ENCODE measurements at places on chromosomes 6 and 20.
A peak's percentile ranks its signal among the peaks of the same experiment; 100 is the strongest.

DNA sequence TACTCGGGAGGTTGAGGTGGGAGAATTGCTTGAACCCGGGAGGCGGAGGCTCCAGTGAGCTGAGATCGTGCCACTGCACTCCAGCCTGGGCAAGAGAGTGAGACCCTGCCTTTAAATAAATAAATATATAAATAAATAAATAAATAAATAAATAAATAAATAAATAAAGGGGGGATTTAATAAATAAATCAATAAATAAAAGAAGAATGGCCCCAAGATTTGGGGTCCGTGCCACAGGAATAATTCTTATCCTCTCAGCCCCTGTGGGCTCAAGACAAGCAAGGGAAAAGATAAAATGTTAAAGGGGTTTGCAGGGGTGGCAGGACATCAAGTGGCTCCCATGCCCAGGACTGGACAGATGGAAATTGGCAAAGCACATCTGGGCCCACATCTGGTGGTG, 31.2 kb upstream of the MDFI start:
- no peak for DNase-seq

DNA sequence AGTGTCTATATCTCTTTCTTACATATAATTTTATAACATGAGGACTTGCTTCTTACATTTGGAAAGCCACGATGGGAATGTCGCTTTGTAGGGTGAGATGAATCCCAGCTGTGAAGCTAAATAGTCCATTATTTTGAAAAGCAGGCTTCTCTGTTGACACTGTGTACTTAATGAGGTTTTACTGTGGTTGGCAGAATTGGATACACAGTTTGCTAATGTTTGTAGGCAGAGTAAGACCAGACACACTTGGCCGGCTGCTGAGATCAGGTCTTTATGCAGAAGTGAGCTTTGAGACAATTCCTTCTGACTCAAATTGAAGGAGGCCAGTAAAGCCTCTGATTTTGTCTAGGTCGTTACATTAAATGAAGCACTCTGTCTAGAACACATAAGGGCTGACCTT, 93.0 kb downstream of the NDUFAF5 start:
- DNase-seq = no peak

DNA sequence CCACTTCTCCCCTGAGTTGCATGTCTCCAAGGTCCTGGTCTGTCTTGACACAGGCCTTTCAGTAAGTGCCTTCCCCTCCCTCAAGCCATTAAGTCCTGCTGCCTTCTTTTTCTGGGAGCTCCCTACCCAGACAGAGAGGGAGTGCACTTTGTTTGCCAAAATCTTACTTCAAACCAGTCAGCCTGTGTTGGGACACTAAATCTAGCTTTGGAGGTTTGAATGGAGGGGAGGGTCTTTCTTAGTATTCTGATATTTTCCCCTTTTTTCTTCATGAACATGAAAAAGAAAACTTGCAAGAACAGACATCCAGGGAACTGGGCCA, 170.7 kb upstream of the PMEPA1 start:
- no peak for DNase-seq

GRCh38 chr6:34445313-34445860, 19.5 kb upstream of the RPS10 start:
- DNase-seq = no peak

DNA sequence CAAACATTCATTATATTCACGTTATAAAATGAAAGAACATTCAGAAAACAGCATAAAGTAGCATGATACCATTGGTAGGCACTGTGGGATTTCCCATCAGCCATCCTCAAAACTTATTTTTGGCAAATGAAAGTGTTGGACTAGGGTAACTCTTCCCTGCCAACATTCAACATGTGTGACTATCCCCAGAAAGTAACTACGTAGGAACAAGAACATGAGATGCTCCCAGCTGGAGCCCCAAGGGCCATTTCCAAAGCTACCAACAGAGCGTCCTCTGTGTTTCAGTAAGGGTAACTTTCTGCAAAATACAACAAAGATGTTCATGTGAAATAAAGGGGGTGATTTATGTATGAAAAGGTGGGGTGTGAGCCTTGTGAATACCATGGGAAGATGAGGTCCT, 28.4 kb upstream of the PTPN1 start:
- no peak for DNase-seq

DNA sequence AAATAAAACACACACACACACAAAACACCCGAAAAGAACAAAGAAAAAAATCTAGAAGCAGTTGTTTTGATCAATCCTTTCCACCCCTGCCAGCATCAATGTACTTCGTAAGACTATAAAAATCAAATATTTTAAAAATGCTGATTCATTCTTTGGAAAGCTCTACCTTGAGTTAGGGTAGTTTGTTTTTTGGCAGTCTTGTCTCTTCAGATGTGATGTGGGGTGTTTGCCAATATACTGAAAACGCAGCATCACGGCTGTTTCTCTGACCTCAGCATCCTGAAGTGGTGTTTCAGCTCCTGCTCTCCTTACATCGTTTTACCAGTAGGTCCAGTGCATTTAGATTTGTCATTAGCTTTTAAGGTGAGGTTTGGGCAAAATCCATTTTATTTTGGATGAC, 526.0 kb downstream of the UTRN start:
- DNase-seq = no peak

DNA sequence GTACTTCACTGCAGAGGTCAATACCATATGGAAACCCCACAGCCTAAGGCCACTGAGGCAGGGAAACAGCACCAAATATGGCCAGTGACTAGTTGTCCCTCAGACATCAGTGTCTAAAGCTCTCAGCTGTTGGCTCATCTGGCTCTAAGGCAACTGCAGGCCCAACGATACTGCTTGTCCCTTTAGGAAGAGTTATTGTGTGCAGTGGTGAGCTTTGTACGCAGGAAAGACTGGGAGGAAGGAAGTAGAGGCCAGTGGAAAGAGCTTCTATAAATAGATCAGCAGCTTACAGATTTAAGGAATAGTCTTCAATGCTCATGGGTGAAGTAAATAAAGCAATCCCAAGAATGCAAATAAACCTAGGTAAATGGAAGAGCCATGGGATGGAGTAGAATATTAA, 29.3 kb downstream of the DNAAF9 start:
- no peak for DNase-seq

DNA sequence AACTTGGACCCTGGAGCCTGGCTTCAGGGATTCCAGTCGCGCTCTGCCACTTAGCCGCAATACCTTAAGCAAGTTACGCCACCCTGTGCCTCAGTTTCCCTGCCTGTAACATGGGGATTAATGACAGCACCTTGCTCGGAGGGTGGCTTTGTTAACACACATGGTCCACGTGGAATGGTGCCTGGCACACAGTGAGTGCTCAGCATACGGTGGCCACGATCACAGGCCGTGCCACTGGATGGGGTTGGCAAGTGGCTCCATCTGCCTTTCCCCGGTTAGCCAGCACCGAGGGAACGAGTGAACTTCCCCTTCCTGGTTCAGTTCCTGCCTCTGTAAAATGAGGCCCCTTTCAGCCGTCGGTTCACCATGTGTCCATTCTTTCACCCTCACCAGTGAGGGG, 17.2 kb downstream of the C6orf132 start:
- no peak for DNase-seq

DNA sequence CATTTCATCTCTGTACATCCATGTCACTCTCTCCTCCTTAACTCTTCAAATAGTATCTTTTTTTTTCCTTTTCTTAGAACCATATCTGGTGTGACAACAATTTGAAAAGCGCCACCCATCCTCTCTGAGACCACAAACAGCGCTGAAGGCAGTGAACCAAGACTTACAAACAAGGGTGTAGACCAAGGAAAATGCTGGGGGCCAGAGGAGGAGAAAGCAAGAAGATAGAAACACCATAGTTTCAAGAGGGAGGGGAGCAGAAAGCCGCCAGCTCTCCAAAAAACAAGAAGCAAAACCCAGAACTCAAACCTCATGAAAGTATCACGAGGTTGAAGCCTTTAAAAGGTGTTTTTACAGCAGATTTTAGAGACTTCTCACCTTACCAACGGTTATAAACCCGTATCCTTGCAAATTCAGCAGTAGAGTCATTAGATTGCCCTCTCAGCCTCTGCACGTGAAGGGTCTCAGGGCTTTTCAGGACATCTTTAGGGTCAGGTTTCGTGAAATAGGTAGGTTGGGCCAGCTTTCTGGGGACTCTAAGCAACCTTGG, 13.3 kb upstream of the RIPOR2 start:
- peak; percentile 68 for DNase-seq

DNA sequence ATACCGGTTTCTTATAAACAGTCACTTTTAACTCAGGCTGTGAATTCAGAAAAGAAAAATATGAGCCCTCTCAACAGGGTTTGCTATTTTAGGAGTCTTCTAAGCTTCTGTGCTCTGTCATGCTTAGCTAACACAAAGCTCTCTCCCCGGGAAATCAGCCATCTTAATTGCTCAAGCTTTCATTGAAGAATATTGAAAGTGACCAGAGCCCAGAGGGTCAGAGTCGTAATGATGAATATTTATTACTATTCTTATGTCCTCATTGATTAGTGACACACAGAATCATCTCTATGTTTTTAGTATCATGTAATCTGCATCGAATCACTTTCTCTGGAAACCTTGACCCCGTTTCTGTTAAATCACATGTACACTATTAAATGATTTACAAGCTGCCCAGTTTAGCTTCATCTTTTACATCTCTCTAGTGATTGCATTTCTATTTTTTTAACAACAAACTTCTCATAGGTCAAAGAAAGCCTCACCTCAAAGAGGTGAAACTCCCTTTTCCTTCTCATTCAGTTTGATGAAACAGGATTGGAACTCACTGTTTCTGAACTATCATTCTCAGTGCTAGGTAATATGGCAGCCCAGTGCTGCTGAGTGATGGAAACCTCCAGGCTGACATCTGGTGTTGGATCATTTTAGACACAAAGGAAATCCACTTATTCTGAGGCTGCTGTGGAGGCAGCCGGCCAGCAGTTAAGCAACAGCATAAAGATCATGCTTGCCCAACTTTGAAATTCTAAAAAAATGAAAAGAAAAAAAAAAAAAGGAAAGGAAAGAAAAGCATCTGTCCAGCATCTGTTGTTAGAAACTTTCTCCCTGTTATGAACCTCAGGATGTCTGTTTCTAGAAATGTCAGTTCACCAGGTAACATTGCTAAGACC, 96.3 kb downstream of the RFPL4B start:
- DNase-seq = no peak

DNA sequence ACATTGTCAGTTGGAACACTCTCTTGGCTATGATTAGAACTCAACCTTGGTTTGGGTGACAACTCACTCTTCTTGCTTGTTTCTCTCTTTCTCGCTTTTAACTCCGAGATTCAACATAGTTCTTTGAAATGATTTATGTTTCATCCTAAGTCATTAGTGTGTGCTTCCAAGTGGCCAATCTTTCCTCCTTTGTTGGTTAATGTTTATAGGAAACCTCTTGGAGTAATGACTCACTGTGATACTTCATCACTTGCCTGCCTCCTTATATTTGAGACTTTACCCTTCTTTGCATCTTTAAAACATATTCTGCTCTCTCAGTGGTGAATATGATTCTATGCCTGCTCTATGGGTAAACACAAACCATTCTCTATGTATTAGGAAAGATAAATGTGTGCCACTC, 279.7 kb upstream of the FLRT3 start:
- DNase-seq = no peak

- DNase-seq = no peak
Observed at GRCh38 chr6:867378-867777, 174.4 kb upstream of the EXOC2 start.

- DNase-seq = no peak
Observed at GRCh38 chr20:46883892-46884291, 10.8 kb upstream of the EYA2 start.

DNA sequence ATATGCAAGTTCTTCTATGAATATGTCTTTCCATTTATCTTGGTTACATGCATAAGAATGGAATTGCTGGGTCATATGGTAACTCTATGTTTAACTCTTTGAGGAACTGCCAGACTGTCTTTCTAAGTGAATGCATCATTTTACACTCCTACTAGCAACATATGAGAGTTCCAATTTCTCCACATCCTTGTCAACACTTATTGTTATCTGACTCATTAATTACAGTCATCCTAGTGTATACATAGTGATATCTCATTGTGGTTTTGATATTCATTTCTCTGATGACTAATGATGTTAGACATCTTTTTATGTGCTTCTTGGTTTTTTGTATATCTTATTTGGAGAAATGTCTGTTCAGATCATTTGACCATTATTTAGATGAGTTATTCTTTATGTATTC, 96.7 kb upstream of the LAMP5 start:
- DNase-seq = no peak

GRCh38 chr6:27811451-27811772, 100.8 kb downstream of the OR2B2 start:
- no peak for DNase-seq

- DNase-seq = no peak
Observed at GRCh38 chr6:145814035-145814500, 527 bp downstream of the FBXO30 start.

GRCh38 chr6:3871515-3871914, 22.3 kb downstream of the FAM50B start:
- no peak for DNase-seq

- no peak for DNase-seq
Observed at GRCh38 chr6:7912736-7913517, 2.3 kb upstream of the TXNDC5 start.

DNA sequence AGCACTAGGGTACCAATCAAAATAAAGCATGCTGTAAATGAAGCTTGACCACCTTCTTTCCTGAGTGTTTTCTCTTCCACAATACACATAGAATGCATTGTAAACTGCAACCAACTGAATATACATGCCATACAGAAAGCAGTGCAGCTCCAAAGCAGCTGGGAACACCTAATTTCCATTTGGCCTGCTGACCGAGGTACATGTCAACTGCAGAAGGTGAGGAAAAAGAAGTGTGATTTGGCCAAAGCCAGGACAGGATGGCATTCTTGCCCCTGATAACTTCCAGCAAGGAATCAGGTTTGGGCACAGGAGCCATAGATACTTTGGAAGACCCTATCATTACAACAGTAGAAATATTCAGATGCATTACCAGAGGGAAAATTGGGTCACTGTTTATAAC, 258.4 kb downstream of the SLC35F1 start:
- DNase-seq = no peak

GRCh38 chr6:145562771-145563615, 172.3 kb downstream of the EPM2A start:
- no peak for DNase-seq
